ENCODE measurements at places on chromosomes 2 and 18.

DNA sequence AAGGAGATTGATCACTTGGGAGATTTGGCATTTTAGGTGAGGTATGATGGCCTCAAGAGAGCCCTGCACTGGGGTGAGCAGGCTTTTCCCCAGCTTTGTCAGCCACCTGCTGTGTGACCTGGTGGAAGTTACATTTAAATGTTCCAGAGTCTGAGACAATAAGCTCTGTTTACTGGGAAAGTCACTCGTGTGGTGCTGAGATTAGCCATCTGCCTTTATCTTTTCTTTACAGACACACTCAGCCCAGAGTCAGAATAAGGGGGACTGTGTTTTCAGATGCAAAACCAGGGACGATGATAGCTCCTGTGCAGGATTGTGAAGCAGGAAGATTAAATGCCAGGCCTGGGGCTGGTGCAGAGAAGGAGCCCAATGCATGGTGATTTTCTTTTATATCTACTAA is 47.9 kb downstream of the SH3RF3 start:
- no peak for DNase-seq

GRCh38 chr2:130916438-130916705 is 79.7 kb downstream of the ARHGEF4 start:
- DNase-seq: no peak

GRCh38 chr2:223199531-223200515 is 147.8 kb downstream of the KCNE4 start:
- DNase-seq: no peak

DNA sequence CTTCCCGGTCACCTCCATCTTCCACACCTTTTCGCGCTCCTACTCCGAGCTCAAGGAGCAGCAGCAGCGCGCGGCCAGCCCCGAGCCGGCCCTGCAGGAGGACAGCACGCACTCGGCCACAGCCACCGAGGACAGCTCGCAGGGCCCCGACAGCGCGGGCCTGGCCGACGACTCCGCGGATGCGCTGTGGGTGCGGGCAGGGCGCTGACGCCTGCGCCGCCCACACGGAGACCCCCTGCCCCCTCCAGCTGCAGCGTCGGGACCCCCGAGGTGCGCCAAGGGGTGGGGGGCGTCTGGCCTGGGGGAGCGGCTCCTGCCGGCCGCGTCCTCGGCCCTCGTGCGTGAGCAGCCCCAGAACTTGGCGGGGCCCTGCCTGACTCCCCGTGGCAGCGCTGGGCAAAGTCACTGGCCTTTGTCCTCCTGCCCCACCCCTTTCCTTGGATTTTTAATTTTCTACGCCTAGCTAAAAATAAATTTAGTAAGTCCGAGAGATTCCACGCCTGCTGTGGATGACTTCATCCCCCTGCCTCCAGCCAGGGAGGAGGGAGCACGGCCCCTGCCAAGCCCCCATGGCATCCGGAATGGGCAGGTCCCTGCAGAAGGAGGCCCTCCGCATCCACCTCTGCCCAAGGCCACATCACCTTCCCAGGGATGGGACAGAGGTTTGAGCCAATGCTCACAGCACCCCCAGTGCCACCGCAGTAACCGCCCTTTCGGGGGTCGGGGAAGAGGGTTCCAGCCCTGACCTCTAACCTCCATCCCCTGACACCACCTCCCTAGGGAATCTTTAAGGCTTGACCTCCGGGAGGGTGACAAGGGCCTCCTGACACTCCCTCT is 51.6 kb downstream of the SLC66A2 start:
- no peak for DNase-seq

GRCh38 chr2:120453635-120453998 is 107.7 kb downstream of the INHBB start:
- peak; percentile 84 for DNase-seq
